ENCODE measurements at places on chromosomes 1 and 21.

- DNase-seq = no peak
Measured at GRCh38 chr1:245060684-245061374, 94.0 kb upstream of the KIF26B start.

DNA sequence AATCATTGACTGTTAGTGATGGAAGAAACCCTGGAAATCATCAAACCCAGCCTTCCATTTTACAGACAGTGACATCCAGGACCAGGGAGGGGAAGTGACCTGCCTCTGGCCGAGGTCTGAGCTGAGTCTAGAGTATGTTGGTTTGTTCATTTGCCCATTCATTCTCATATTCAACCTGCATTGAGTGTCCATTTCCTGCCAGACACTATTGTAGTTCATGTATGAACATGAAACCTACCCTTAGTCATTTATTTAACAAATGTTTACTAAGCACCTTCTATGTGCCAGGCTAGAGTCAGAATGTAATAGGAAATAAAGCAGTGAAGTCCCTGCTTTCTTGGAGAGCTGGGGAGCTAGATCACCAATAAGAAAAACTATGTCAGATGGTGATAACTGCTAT lies 51.3 kb downstream of the KCND3 start:
- no peak for DNase-seq

GRCh38 chr1:52503706-52504105 lies 49.2 kb downstream of the TUT4 start:
- no peak for DNase-seq

DNA sequence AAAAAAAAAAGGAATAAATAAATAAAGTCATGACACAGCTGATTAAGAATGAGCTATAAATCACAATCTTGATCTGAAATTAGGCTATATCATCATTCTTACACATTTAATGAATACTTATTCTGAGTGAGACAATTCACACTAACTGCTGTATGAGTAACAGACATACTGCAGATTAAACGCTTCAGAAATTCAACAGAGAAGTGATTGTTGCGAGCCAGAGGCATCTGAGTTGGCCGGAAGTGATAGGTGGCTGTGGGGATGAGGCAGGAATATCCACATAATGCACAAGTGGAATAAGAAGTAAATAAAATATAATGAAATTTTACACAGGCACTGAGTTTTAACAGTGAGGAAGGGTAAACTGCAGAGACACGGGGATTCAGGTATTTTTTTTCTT lies 142.4 kb downstream of the APP start:
- no peak for DNase-seq

- no peak for DNase-seq
Measured at GRCh38 chr1:65577278-65577677, 156.8 kb downstream of the LEPR start.

- DNase-seq = no peak
Measured at GRCh38 chr1:225534135-225534534, 106.3 kb upstream of the LBR start.

GRCh38 chr1:11822091-11822490 lies 16.1 kb downstream of the CLCN6 start:
- no peak for DNase-seq

- DNase-seq = no peak
Measured at GRCh38 chr1:20483833-20484518, 2.0 kb downstream of the CAMK2N1 start.

GRCh38 chr1:5734996-5735395 lies 257.2 kb downstream of the NPHP4 start:
- DNase-seq = peak; percentile 32

DNA sequence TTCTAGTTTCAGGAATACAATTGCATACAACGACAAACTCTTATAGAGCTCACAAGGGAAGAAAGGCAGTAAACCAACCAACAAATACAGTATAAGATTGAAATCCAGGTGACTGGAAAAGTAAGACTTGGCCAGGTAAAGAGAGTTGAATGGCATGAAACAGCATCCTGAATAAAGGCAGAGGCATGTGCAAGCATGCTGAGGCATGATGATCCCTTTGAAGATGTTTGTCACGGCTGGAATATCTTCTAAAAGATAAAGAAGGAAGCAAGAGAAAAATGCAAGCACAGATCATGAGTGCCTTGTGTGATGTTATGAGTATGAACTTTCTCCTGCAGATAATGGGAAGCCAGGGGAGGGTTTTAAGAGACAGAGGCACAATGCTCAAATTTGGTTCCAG lies 83.3 kb upstream of the SPATA6 start:
- no peak for DNase-seq

GRCh38 chr1:32192220-32192948 lies 8.0 kb upstream of the CCDC28B start:
- peak; percentile 79 for DNase-seq

DNA sequence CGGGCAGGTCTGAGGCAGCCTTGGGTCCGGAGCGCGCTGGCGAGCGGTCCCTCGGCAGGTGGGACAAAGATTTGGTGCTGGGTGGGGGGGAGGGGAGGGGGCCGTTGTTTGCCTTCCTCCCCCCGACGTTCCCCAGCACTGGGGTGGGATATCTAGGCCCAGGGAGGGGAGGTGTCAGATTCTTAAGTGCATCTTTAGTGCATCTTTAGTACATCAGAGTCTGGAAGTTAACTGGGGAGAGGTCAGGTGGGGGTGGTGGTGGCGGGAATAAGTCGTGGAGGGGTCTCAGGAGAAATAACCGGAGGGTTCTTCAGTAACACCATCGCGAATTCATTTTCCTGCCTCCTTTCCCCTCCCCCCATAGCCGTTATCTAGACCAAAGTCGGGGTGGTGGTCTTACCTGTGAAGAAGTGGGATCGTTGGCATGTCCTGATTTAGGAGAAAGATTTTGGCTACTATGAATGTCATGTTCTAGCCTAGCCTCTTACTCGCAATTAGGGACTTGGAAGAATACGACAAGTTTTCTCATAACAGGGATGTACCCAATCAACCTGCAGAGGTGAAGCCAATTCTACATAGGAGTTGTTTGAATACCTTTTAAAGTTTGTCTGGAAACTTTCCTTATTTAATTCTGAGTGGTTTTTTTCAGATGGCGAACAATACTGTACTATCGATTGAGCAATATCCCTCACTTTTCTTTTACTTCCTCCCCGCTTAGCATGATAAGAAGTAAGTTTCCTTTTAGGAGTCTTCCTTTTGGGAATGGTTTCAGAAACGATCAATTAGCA lies 886 bp downstream of the ZMYM4 start:
- no peak for DNase-seq

DNA sequence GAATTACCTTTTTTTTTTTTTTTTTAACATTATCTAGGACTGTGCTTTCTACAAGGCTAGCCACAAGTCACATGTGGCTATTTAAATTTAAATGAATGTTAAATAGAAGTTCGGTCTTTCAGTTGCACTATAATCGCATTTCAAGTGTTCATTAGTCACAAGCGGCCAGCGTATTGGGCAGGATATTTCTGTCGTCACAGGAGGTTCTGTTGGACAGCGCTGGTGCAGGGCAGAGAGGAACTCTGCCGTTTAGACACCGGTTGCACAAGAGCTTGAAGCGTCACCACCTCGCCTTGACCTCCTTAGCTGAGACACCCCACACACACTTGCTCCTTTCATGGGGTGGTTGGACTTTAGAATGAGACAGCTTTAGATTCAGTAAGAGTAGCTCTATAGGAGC lies 64.1 kb downstream of the BACE2 start:
- DNase-seq = no peak

- no peak for DNase-seq
Measured at GRCh38 chr1:19381261-19381660, 69.1 kb downstream of the SLC66A1 start.

- no peak for DNase-seq
Measured at GRCh38 chr1:223802032-223802431, 43.7 kb downstream of the TP53BP2 start.

DNA sequence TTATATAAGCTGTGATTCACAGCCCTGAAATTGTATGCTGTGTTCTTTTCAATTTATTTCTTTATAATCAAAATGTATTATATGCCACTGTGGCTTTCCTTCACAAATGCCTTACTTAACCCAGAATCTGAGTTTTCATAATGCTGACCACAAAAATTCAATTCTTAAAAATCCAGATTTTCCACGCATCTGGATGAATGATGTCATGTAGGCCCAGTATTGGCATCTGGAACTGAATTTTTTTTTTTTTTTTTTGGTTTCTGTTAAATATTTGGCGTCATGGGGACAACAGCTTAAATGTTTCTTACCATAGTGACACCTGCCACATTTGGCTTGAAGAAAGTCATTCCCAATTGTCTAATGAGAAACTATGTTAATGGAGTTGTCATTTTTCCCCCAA lies 296.8 kb downstream of the TM2D1 start:
- DNase-seq = no peak

DNA sequence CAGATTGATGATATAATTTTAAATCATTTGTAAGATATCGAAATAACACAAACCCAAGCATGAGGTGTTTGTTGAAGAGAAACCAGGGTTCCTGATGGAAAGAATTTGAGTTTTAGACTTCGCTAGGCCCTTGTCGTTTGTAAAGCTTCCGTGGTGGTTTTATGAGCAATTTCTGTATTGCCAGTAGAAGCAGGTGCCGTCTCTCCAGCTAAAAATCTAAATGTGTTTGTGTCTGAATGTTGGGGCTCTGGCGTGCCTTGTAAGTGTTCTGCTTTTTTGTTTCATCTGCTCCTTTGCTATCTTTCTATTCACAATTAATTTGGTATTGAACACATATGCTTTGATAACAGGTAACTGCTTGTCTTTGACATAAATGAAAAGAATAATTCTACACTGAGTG lies 27.5 kb downstream of the CHRM3 start:
- no peak for DNase-seq

GRCh38 chr1:202742496-202742895 lies 32.2 kb upstream of the SYT2 start:
- no peak for DNase-seq

- no peak for DNase-seq
Measured at GRCh38 chr1:30169269-30169668, 554.1 kb downstream of the MATN1 start.

DNA sequence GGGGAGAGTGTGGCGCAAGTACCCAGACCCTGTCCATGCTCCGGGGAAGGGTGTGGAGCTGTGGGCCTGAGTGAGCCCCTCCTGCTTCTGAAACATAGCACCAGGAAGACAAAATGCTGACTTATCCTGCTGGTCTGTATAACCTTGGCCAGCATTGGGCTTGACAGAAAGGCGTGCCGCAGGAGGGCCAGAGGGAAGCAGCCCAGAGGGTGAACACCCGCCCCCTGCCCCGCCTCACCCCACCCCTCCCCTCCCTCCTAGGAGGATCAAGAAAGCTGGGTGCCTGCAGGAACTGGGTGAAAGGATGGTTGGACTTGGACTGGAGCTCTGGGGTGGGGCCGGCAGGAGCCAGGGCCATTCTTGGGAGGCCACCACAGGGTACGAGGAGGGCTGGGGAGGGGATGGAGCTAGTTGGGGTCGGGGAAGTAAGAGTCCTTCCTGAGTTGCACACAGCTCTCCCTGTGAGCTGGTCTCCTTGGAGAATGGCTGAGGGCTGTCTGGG lies 27.1 kb downstream of the PTPRF start:
- DNase-seq = no peak

DNA sequence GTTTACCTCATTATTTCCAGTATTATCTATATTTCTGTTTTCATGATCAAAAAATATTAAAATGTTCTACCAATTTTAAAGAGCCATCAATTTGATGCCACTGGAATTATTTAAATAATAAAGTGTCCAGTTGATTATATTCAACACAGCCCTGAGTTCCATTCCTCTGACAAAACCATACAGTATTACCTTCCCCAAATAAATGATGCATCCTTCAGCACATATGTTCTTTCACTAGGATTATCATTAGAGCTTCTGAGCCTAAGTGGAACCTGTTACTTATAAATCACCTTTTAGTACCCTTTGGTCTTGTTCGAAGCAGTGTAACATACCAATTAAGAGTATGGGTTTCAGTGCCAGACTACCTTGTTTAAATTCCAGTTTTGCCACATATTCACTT lies 17.3 kb upstream of the PLEKHO1 start:
- no peak for DNase-seq

DNA sequence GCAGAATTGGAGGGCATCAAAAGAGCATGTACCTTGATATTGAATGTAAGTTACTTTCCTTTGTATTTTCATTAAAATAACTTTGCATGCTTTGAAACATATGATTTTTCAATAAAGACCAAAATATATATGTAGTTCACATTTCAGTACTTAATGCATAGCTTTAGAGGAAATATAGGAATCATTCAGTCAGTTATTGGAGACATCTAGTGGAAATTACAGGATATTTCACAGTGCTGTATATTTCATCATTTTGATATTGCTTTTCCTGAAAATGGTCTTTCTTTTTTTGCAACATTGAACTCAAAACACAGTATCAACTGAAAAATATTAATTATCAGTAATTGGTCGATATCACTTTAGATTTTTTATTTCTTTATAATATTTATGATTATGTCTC lies 375.8 kb downstream of the NCAM2 start:
- no peak for DNase-seq

DNA sequence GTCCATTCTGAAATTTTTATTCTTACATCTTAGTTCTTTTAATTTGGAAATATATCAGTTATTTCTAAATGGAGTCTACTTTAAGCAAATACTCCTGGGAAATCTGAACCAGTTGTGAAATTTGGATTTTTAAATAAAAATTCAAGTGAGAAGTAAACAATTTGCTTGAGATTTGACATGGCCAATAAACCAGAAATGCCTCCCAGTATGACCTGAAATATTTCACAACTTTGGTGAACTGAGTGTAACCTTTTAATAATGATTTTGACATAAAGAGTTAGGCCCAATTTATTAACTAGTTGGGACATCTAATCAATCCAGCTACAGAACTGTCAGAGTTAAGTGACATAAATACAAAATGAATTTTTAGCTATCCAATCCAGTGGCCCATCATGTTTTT lies 192.0 kb downstream of the ZC3H11B start:
- no peak for DNase-seq

DNA sequence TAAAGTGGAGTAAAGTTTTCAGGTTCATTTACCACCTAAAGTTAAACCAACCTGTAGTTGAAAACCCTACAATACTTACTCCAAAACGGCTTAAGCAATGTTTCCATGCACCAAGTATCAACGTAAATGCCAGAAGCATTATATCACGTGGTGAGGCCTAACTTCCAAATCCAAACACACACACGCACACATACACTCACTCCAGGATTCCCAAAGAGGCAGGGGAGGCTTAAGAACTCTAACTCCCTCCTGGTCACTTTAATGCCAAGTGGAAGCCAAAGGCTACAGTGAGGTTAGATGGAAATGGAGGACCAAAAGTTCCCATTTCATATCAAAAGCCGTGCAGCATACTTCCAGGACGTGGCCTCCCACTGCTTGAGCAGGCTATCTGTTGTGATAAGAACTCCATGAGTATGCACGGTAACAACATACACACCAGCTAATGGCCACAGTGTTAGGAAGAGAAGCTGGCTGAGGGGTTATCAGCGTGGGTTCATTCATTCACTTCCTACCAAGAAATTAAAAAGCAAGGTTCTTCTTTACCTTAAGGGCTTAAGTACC lies 224.1 kb downstream of the SLC45A1 start:
- DNase-seq = no peak

- DNase-seq = peak; percentile 82
Measured at GRCh38 chr1:30191154-30191702, 532.2 kb downstream of the MATN1 start.

All from posterior vena cava (tissue), 2 donors.